Activated CD4-positive, alpha-beta T cell treated with anti-CD3 and anti-CD28 coated beads, Interleukin-2, amount 10 ng/mL, durations not matched to agents 24 days and 14 days (primary cell): ENCODE measurements at places on chromosomes 16 and 17. TPM values are rescaled to one million over a fixed set of nuclear protein-coding genes. Genes with fewer than 3 reads are reported as not detected.

GRCh38 chr17:65901394-65901793, 290.5 kb downstream of the CEP112 start:
- no peak overlapping the region for H3K4me3 ChIP-seq
- no peaks in the 10 kb centered on the region for H3K36me3 ChIP-seq

- H3K27me3 ChIP-seq, result no peaks in the 10 kb centered on the region
- H3K4me3 ChIP-seq, result no peak overlapping the region
Measured at GRCh38 chr17:29151567-29151966, 28.6 kb downstream of the MYO18A start.

- no peaks in the 10 kb centered on the region for H3K27me3 ChIP-seq
- no peak overlapping the region for H3K4me3 ChIP-seq
- no peaks in the 10 kb centered on the region for H3K36me3 ChIP-seq
- H3K27ac ChIP-seq, result no peak overlapping the region
- no peak for DNase-seq
Measured at GRCh38 chr16:86229866-86230656, 280.3 kb upstream of the FOXF1 start.

- H3K4me3 ChIP-seq, result no peak overlapping the region
- no peaks in the 10 kb centered on the region for H3K27me3 ChIP-seq
- peaks cover 7% of the 10 kb centered on the region for H3K4me1 ChIP-seq
- H3K36me3 ChIP-seq, result peaks cover 11% of the 10 kb centered on the region
Measured at GRCh38 chr17:16456742-16457316, 35.2 kb downstream of the LRRC75A start.

DNA sequence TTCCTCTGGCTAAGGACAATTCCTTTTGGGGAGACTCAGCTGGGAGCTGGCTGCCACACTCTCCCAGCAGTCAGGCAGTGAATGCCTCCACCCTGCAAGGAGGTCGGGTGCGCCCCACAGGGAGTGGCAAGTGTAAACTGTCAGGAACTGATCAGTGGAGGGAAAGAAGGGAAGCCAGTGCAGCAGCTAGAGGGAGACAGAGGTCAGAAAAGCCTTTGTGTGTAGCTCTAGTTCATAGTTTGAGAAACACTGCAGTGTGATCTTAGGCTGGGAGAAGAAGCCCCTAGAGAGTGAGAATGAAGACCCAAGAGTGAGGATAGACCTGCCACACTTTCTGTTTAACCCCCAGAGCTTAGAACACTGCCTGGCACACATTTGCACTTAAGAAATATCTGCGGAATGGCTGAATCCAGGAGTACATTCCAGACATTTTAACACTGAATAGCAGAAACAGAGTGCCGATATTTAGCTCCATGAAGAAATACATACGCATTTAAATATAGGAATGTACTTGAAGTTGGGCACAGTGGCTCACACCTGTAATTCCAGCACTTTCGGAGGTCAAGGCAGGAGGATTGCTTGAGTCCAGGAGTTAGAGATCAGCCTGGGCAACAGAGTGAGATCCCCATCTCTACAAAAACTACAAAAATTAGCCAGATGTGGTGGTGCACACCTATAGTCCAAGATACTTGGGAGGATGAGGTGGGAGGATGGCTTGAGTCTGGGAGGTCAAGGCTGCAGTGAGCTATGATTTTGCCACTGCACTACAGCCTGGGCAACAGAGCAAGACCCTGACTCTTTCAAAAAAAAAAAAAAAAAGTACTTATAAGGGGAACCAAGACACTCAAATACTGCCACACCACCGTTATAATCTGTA, 11.1 kb upstream of the SLC5A11 start:
- H3K4me1 ChIP-seq, result no peaks in the 10 kb centered on the region
- H3K36me3 ChIP-seq, result no peaks in the 10 kb centered on the region
- DNase-seq, result no peak
- no peak overlapping the region for H3K27ac ChIP-seq

The FSCN2 gene
- total RNA-seq, result 0.26 and 0.51 TPM in 2 replicates

DNA sequence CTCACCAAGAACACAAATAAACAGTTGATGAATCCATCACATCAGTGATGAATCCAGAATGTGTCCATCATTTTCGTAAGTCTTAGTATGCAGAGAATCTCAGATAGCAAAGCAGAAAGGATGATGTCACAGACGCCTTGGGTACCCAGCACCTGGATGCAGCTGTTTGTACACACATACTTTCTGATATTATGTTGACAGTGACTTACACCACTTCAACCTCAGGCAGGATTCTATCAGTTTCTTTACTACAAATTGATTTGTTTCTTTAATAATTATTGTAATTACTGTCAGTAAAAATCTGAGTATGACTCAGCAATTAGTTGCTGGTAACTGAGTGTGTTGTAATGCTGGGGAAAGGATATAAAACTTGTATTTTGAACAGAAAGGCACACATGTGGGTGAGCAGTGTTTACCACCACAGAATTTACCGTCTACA, 159.8 kb downstream of the RPTOR start:
- H3K36me3 ChIP-seq, result peaks cover 57% of the 10 kb centered on the region
- DNase-seq, result no peak
- H3K4me1 ChIP-seq, result peaks cover 69% of the 10 kb centered on the region
- H3K4me3 ChIP-seq, result peak overlapping the region; percentile 35
- H3K27ac ChIP-seq, result peak overlapping the region; percentile 80
- no peaks in the 10 kb centered on the region for H3K27me3 ChIP-seq

The USP43 gene
- total RNA-seq, result 0.05 TPM in 1 of 2 replicates, not detected in the other

The SECTM1 gene
- total RNA-seq, result 4.3 and 4.6 TPM in 2 replicates

The SEZ6L2 gene
- total RNA-seq, result 0.26 and 0.61 TPM in 2 replicates

- DNase-seq, result peak; percentile 75
- H3K4me3 ChIP-seq, result peak overlapping the region; percentile 89
- H3K4me1 ChIP-seq, result peaks cover 26% of the 10 kb centered on the region
- peak overlapping the region; percentile 65 for H3K27ac ChIP-seq
Measured at GRCh38 chr16:22008215-22009059, 526 bp downstream of the MOSMO start.

- no peak for DNase-seq
- H3K27ac ChIP-seq, result no peak overlapping the region
- H3K36me3 ChIP-seq, result peaks cover 17% of the 10 kb centered on the region
- no peaks in the 10 kb centered on the region for H3K4me1 ChIP-seq
- no peaks in the 10 kb centered on the region for H3K27me3 ChIP-seq
- no peak overlapping the region for H3K4me3 ChIP-seq
Measured at GRCh38 chr16:70757183-70757582, 43.8 kb downstream of the VAC14 start.

GRCh38 chr16:56732366-56732765, 2.4 kb downstream of the NUP93 start:
- H3K4me1 ChIP-seq, result peaks cover 22% of the 10 kb centered on the region
- H3K27ac ChIP-seq, result no peak overlapping the region
- H3K36me3 ChIP-seq, result peaks cover 4% of the 10 kb centered on the region
- peak; percentile 52 for DNase-seq
- no peaks in the 10 kb centered on the region for H3K27me3 ChIP-seq
- no peak overlapping the region for H3K4me3 ChIP-seq

DNA sequence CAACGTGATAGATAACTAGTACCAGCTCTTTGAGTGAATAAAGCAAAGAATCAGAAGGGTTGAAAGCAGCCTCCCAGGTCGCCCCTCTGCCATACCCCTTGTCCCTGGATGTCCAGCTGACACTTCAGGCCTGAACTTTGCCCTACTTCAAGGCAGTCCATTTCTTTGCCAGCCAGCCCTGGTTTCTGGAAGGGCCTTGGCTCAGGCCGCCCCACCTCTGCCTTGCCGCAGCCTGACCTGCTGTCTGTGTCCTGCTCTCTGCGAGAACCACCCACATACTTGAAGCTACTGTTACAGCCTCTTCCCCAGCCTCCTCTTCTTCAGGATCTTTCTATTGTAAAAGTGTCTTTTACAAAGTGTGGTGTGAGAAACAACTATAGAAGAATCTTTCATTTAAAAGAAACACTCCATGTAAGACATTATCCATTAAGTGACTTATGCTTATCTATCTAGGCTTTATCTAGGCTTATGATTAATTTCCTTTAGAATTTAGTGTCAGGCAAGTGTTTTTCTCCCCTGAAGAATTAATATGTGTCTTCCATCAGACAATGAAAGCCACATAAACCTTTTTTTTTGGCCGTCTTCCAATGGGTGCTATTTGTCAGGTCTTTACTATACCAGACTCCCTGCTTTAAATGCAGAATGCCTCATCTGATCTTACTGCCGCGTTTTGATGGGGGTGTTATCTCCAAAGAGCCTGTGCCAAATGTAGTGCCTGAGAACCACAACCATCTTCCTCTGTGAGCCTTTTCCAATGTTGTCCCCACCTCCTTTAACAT, 133.9 kb downstream of the SOCS1 start:
- DNase-seq, result no peak
- H3K4me1 ChIP-seq, result peaks cover 32% of the 10 kb centered on the region
- H3K27ac ChIP-seq, result no peak overlapping the region

The SPNS3 gene
- 1.3 and 1.9 TPM in 2 replicates for total RNA-seq

The MYADML2 gene
- total RNA-seq, result not detected in 2 replicates

The DRC3 gene
- total RNA-seq, result 0.42 TPM in 1 of 2 replicates, not detected in the other

The ZG16 gene
- not detected in 2 replicates for total RNA-seq

DNA sequence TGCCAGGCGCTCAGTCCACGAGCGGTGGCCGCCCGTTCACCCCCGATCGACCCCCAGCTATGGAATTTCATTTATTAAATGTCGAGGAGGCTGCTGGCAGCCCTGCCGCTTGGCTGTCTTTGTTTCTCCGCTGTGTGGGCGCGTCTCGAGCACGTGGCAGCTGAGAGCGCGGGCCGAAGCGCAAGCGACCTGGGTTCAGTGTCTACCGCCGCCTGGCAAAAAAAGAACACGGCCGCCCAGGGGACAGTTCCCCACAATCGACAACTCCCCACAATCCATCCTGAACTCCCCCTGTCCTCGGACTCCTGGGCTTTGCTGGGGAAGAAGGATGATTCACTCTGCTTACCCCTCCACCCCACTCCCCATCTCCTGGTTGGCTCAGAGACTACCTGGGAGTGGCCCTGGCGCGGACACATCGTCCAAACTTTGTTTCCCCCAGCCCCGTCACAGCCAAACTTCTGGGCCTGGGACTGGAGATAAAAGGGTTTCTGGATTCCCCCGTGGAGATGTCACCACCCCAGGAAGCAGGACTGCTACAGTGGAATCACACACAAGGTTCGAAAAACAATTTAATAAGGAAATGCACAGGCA, 1.7 kb upstream of the ANKRD13B start:
- peak overlapping the region; percentile 92 for H3K4me3 ChIP-seq
- H3K27ac ChIP-seq, result peak overlapping the region; percentile 86
- H3K36me3 ChIP-seq, result peaks cover 2% of the 10 kb centered on the region
- DNase-seq, result peak; percentile 75

DNA sequence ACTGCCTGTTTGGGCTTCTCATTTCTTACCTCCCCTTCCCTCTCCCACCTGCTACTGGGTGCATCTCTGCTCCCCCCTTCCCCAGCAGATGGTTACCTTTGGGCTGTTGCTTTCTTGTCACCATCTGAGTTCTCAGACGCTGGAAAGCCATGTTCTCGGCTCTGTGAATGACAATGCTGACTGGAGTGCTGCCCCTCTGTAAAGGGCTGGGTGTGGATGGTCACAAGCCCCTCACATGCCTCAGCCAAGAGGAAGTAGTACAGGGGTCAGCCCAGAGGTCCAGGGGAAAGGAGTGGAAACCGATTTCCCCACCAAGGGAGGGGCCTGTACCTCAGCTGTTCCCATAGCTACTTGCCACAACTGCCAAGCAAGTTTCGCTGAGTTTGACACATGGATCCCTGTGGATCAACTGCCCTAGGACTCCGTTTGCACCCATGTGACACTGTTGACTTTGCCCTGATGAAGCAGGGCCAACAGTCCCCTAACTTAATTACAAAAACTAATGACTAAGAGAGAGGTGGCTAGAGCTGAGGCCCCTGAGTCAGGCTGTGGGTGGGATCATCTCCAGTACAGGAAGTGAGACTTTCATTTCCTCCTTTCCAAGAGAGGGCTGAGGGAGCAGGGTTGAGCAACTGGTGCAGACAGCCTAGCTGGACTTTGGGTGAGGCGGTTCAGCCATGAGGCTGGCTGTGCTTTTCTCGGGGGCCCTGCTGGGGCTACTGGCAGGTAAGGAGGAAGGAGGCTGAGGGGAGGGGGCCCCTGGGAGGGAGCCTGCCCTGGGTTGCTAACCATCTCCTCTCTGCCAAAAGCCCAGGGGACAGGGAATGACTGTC, at the start of gene CD68:
TSS of gene CD68 (plus strand) at position 638 of the 833 bp plus-strand sequence. CDS start at position 678, 40 bp downstream.
- no peaks in the 10 kb centered on the region for H3K27me3 ChIP-seq
- H3K27ac ChIP-seq, result peak within 1 kb of the TSS; percentile 87
- peaks cover 79% of the 10 kb centered on the region for H3K36me3 ChIP-seq
- H3K4me3 ChIP-seq, result peak within 1 kb of the TSS; percentile 69
- peak; percentile 83 for DNase-seq
- H3K4me1 ChIP-seq, result peaks cover 74% of the 10 kb centered on the region

- H3K27ac ChIP-seq, result peak overlapping the region; percentile 88
- H3K36me3 ChIP-seq, result peaks cover 20% of the 10 kb centered on the region
- H3K27me3 ChIP-seq, result no peaks in the 10 kb centered on the region
- no peak for DNase-seq
- H3K4me1 ChIP-seq, result peaks cover 54% of the 10 kb centered on the region
Measured at GRCh38 chr16:30470170-30470512, 2.4 kb upstream of the ITGAL start.

- no peaks in the 10 kb centered on the region for H3K36me3 ChIP-seq
- peak overlapping the region; percentile 76 for H3K4me3 ChIP-seq
- peaks cover 8% of the 10 kb centered on the region for H3K4me1 ChIP-seq
- peaks cover 14% of the 10 kb centered on the region for H3K27me3 ChIP-seq
Measured at GRCh38 chr17:8740486-8740885, 4.2 kb downstream of the CCDC42 start.

DNA sequence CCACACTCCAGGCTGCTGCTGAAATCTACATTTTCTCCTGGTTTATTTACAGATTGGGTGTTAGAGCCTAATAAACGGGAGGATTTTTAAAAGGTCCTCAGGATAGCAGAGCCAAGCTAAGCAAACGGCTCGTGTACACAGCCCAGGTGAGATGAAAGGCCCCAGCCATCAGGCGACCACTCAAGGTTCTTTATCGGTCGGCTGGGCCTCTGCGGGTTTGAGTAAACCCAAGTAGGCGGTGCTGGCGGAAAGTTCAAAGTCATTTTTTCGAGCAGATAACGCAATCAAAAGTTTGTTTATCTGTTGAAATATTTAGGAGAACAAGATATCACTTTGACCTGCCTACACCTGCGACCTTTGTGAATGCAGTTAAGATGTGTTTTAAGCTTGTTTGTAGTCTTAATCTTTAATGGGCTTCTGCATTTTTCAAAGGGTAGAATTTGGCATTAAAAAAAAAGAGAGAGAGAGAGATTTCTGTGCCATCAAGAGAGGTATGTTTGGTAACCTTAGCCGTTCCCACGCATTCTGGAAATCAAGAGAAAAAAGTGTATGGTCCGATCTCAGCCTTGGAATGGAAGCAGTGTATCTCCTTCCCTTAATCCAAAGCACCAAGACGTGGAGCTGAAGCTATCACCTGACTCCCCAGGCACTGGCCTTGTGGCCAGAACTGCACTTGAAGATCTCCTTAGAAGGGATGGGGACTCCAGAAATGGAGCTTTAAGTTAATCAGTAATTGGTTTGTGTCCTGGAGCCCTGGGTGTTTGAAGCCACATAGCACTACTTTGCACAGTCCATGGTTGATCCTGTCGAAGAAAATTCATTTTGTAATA, 301.7 kb upstream of the IRX5 start:
- no peak for DNase-seq
- no peak overlapping the region for H3K27ac ChIP-seq
- H3K4me3 ChIP-seq, result no peak overlapping the region
- no peaks in the 10 kb centered on the region for H3K36me3 ChIP-seq

The NXN gene
- total RNA-seq, result 0.14 and 0.28 TPM in 2 replicates

The ARHGDIG gene
- not detected in 2 replicates for total RNA-seq
